ENCODE measurements at places on chromosomes 12 and 14.

DNA sequence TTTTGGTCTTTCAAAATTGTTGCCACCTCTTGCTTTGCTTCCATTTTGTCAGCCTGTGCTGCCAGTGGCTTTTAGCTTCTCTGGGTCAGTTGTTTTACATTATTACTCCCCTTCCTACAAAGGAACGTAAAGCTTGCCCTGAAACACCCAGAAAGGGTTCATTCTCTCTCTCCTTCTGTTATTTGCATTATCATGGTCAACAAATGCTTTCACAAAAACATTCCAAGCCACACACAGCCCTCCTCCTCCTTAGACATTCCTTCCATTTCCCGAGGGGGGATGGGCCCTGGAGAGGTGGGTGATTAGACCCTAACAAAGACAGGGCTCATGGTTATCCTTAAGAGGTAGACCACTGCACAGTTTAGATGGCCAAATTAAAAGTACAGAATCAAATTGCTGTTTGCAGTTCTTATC lies 60.4 kb upstream of the SINHCAF start:
- DNase-seq = no peak

- no peak for DNase-seq
Measured at GRCh38 chr12:124768452-124769162, 95.1 kb downstream of the SCARB1 start.

GRCh38 chr12:57250956-57251355 lies at the start of gene STAC3:
Gene STAC3, minus strand, starts transcription at chr12:57251187. Its CDS starts 1,551 bp downstream, at chr12:57249636.
- no peak for DNase-seq

- DNase-seq = no peak
Measured at GRCh38 chr12:6347367-6348338, 5.8 kb upstream of the TNFRSF1A start.

DNA sequence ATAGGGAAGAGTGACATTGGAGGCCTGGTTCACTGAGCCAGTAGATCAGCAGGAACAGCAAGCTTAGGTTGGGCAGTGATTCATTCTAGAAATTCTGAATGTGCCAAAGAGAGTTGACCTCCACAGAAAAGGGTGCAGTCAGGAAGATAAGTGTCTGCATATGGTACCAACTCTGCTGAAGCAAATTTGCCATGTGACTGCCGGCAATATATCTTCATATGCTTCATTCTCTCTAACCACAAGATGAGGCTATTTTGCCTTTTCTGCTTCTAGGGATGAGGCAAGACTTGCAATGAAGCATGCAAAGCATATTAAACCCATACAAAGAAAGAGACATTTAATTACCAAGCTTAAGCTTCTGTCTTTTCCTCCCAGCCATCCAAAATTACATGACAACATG lies 13.6 kb downstream of the CCDC198 start:
- DNase-seq = no peak

DNA sequence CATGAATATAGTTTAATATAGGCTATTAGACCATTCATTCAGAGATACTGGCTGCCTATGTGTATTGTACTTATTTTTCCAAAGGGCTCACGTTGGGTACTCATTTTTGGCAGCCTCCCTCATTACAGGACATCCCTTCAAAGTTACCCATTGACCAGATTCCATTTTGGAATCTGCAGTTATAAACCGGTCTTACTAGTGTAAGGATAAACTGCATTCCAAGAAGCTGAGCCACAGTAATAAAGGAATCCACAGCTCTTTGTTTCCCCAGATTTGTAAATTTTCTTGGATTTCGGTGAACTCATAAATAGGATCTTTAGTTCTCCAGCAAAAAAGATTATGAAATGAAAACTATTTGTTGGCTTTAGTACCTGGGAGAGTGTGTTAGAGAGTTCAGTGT lies 18.9 kb upstream of the CFL2 start:
- DNase-seq = peak; percentile 72

GRCh38 chr12:99200711-99201384 lies 446.7 kb upstream of the GARIN6 start:
- peak; percentile 41 for DNase-seq

- DNase-seq = no peak
Measured at GRCh38 chr12:6189028-6189427, 11.2 kb upstream of the CD9 start.

DNA sequence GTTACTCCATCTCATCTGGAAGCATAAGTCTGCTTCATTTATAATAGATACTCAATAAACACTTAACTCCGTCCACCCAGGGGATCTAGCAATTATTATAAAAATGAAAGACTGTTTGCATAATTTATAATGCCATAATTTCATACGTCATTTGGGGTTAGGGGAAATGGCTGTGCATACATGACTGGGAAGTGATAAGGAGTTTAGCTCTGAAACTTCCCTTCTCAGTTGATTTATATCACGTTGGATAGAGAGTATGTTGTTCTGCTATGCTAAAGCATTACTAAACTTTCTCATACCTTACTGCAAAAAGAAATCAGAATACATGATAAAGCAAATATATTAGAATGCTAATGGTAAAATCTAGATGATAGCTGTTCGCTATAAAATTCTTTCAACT lies 90.4 kb upstream of the DYNC1H1 start:
- no peak for DNase-seq

GRCh38 chr12:67434671-67435370 lies 165.7 kb downstream of the CAND1 start:
- peak; percentile 88 for DNase-seq

GRCh38 chr12:81359736-81360135 lies 281.9 kb downstream of the ACSS3 start:
- no peak for DNase-seq

DNA sequence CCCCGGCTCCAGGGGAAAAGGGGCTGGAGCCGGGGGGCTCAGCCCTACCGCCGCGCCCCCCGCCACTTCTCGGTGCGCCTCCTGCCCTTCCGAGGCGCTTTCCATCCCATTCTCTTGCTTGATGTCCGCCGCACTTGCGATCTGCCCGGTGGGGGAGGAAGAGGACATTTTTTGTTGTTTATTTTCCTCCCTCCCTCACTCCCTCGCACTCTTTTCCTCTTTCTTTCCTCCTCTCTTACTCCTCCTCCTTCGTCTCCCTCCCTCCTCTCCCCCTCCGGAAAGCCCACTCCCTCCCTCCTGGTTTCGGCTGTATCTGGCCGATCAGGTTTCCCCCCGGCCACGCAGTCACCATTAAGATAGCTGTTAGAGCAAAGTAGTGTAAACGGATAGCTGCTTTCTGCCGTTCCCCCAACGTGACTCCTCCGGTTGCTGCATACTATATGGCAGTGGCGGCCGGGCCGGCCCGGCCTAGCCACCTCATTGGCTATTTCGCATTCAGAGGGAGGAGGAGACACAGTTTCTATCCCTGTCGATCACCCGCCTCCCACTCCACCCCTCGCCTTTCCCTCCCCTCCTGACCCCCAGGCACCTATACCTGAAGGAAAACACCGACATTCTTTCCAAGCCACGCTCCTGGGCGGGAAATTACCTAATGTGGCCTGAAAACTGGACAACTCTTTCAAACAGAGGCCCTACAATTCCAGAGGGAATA lies at the start of gene SIX4:
SIX4 (minus strand) TSS at position 445 of the 712 bp plus-strand sequence; CDS start at position 168, 277 bp downstream.
- peak; percentile 87 for DNase-seq

DNA sequence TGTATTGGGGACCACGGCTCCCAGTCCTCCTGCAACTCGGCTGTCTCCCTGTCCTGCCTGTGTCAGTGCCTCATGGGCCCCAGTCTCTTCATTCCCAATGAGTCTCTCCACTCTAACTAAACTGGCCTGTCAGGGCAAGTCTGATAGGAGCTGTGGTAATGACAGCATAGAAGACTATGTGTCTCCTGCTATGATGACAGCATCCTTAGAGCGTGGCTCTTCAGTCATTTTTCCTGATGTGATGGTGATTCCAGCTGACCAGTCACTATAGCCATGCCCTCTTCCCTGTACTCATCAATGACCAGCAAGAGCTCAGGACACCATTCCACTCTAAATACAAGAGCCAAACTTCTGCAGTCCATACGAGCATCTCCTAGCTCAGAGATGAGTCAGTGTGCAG lies 339.8 kb downstream of the PCNX1 start:
- peak; percentile 92 for DNase-seq

- DNase-seq = peak; percentile 23
Measured at GRCh38 chr14:23145794-23146350, 26.8 kb upstream of the CEBPE start.

- peak; percentile 2 for DNase-seq
Measured at GRCh38 chr12:114306646-114307045, 99.3 kb downstream of the TBX5 start.

DNA sequence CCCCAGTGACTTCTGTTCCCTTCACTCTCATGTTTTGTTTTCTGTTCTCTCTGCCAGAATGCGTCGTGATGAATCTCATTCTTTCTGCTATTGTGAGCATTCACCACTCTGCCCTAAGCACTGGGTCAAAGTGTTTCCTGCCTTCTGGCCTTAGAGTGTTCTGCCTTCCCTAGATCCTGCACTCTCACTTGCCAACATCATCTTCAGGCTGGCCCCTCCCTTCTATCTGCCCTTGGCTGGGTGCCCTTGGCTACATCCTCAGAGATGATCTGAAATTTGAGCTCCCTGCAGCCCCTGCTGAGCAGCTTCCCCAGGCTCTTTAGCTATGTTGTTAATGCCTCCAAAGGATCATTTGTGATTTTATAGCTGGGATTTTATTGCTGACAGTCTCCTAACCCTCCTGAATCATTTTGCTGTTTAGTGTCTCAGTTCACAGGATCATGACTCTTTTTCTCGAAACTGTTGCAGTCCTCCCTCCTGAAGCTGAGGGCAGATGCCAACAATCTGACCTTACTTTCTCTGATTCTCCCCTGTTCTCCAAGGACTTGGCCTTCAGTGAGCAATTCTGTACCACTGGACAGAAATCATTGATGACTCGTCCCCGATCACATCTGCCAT lies 4.5 kb downstream of the DHRS2 start:
- no peak for DNase-seq

- DNase-seq = no peak
Measured at GRCh38 chr14:22285991-22286390, 303.0 kb downstream of the DAD1 start.

GRCh38 chr12:14367040-14367661 lies 1.7 kb downstream of the ATF7IP start:
- DNase-seq = peak; percentile 49

DNA sequence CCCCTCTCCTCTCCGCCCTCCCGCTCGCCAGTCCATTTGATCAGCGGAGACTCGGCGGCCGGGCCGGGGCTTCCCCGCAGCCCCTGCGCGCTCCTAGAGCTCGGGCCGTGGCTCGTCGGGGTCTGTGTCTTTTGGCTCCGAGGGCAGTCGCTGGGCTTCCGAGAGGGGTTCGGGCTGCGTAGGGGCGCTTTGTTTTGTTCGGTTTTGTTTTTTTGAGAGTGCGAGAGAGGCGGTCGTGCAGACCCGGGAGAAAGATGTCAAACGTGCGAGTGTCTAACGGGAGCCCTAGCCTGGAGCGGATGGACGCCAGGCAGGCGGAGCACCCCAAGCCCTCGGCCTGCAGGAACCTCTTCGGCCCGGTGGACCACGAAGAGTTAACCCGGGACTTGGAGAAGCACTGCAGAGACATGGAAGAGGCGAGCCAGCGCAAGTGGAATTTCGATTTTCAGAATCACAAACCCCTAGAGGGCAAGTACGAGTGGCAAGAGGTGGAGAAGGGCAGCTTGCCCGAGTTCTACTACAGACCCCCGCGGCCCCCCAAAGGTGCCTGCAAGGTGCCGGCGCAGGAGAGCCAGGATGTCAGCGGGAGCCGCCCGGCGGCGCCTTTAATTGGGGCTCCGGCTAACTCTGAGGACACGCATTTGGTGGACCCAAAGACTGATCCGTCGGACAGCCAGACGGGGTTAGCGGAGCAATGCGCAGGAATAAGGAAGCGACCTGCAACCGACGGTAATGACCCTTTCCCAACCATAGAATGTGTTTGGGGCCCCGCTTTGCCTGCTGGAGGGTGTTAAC lies 615 bp downstream of the CDKN1B start:
- peak; percentile 9 for DNase-seq

DNA sequence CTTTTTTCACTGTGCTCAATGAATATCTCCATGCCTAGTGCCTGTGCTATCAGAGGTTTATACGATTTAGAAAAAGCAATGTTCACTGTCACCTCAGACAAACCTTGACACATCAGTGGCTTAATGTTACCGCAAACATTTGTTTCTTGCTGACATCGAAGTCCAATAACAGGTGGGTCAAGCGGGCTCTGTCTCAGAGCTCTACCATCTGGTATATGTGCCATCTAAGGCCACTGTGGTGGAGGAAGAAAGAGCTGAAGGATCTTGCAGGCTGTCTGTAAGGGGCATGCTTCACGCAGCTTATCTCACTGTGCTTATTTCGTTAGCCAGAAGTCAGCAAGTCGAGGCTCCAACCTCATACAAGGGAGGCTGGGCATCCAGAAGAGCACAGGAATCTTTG lies 189.5 kb upstream of the NTF3 start:
- no peak for DNase-seq

GRCh38 chr12:93094988-93095737 lies 166.1 kb upstream of the EEA1 start:
- DNase-seq = no peak

DNA sequence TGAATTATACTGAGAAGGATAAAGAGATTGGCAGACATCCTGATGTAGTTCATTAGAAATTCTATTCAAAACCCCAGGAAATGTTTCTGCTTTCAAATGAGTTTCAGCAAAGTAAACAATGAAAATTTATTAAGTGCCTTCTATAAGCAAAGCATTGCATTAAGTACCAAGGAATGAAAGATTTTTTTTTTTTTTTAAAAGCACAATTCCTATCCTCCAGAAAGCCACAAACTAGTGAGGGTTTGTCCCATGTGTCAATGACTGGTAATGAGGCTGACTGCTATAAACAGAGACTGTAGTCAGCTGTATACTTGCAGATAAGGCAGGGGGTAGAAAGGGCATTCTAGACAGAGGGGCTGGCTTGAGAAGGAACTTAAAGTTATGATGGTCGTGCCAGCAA lies 6.7 kb downstream of the ANO4 start:
- no peak for DNase-seq

DNA sequence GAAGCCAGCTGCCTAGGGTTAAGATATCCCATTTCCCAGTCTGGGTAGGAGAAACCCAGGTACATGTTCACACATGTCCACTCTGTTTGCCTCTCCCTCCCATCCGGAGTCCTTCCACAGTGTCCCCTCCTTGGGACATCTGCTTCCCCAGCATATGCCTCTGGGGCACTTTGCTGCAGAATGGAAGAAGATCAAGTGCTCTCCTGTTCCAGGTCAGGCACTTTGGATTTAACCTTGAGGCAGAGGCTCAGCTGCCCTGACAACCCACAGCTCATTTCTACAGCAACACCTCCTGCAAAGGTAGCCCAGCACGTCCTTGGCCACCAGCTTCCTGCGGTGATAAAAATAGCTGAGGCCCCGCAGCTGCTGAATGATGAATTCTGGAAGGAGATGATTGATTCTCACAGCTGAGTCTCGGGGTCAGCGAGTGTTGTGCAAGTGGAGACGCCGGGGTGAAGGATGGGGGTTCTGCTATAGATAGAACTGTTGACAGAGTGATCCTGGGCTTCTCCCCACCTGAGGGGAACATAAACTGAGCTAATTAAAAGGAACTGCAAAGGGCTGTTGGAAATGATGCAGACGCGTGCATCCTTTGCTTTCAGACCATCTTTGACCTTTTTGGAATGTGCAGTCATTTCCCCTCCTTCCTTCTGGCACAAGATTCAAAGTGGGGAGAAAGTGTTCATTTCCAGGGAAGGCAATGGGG lies 145.0 kb downstream of the SLC38A6 start:
- DNase-seq = peak; percentile 56

All from bronchial epithelial cell (primary cell).